ENCODE measurements at places on chromosomes 6 and 20.

- DNase-seq: no peak
Measured at GRCh38 chr6:143419526-143419925, 31.0 kb downstream of the ADAT2 start.

DNA sequence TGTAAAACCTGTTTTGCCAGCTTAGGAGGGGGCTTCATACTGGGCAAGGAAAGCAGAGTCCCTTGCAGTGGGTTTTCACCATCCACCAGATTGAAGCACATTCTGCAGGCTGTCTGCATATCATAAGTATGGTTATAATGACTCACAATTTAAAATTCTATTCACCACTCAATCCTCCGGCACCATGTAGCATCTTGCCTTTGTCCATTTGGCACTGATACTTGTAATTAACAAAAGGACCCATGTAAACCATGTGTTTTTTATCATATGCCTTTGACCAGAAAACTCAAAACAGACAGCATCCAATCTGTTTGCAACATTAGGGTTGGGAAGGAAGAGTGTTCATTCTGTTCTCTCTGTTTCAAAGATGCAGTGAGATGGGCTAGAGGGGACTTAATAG is 3.0 kb downstream of the CD83 start:
- no peak for DNase-seq

DNA sequence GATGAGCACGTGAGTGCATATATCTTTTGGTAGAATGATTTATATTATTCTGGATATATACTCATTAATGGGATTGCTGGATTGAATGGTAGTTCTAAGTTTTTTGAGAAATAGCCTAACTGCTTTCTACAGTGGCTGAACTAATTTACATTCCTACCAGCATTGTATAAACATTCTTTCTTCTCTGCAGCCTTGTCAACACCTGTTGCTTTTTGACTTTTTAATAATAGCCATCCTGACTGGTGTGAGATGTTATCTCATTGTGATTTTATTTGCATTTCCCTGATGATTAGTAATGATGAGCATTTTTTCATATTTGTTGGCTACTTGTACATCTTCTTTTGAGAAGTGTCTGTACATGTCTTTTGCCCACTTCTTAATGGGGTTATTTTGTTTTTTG is 116.3 kb downstream of the ADTRP start:
- DNase-seq: no peak

DNA sequence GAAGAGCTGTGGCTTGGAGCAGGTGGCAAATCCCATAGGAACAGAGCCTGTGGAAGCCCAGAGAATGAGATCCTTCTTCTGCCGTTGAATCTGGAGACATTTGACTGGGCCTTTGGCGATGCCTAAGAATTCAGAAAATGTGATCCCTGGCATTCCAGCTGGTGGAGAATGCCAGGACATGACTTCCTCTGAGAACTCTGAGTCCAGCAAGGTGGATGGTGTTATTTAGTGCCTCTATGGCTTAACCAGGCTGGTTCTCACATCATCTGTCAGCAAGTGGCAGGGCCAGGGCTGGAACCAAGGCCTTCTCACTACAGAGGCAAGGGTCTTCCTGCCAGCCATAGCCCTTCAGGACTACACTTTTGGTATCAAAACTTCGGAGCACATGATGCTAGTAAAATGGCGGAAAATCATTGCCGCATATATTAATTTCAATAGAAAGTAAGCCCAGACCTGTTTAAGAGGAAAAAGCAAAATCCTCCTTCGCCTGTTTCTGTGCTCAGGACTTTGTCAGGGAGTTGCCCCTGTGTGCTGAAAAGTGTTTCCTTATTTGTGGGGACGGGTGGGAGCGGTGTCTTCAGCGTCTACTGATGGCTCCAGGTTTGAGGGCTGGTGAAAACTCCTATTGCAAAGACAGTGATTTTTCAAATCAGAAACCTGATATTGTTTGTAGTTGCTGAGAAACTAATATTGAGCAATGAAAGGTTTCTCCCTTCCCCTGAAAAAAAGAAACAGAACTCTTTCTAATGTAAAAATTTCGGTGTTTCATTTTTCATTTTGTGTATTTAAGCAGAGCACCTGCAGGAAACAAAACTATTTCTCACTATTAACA is 23.9 kb downstream of the DUSP22 start:
- no peak for DNase-seq

- no peak for DNase-seq
Measured at GRCh38 chr6:34347303-34347702, 45.2 kb downstream of the NUDT3 start.

DNA sequence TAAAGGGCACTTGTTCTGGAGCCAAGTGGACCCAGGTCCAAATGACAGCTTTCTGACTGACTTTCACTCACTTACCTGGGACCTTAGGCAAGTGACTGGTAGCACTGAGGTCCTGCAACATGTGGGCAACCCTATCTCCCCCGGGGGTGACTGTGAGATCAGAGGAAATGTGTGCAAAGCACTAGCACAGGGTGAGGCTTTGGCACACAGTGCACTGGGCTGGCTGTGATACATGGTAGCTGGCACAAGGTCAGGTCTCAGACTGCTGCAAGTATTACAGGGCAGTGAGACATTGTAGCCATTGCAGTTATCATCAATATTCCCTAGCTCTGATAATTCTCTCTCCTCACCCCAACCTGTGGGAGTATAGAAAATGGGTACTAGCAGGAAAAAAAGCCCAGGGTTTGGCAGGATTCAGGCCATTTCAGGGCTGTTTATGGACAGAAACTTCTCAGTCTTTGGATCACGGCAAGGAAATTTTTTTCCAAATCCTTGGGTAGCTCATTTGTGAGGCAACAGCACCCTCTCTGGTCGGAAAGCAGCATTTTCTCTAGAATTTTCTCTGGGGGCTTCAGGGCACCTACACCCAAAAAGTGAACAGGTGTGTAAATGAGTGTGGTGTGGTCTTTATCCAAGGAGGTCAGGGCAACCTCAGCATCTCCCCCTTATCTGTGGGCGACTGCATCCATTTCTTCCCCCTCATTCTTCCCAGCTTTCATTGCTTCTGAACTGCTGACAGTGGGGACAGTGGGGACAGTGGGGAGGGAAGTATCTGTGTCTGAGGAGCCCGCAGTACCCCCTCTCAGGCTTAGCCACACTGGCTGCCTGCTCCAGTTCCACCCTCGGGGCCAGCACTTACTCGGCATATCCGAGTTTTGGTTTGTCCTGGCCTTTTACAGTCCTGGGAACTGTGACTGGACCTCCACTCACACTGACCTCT is 148.7 kb upstream of the PHACTR3 start:
- DNase-seq: peak; percentile 48

Measured in left ventricle myocardium superior (tissue), 1 donor.